ENCODE measurements at places on chromosomes 1 and 21. TPM values are rescaled to one million over a fixed set of nuclear protein-coding genes. Genes with fewer than 3 reads are reported as not detected.

The OR2L2 gene
- polyA plus RNA-seq: not detected

The THEM5 gene
- polyA plus RNA-seq: 0.42 TPM

The CAMK2N1 gene
- 132 TPM for polyA plus RNA-seq

The NADK gene
- polyA plus RNA-seq: 0.81 TPM

The RAD54L gene
- polyA plus RNA-seq: not detected

The PIK3R3 gene
- polyA plus RNA-seq: 35.7 TPM

The KLF18 gene
- polyA plus RNA-seq: not detected

The LHX8 gene
- not detected for polyA plus RNA-seq

The IFI44L gene
- 2.9 TPM for polyA plus RNA-seq

All from Purkinje cell (primary cell).